Heart right ventricle (tissue), 16 donors: ENCODE measurements at places on chromosomes 7 and 10. TPM values are rescaled to one million over a fixed set of nuclear protein-coding genes. Genes with fewer than 3 reads are reported as not detected.

GRCh38 chr7:112898432-112899290 is 108.5 kb upstream of the TMEM168 start:
- H3K4me3 ChIP-seq: no peak overlapping the region
- H3K27me3 ChIP-seq: no peaks in the 10 kb centered on the region
- peaks cover 8% of the 10 kb centered on the region for H3K4me1 ChIP-seq
- H3K27ac ChIP-seq: no peak overlapping the region
- peak; percentile 35 for DNase-seq

DNA sequence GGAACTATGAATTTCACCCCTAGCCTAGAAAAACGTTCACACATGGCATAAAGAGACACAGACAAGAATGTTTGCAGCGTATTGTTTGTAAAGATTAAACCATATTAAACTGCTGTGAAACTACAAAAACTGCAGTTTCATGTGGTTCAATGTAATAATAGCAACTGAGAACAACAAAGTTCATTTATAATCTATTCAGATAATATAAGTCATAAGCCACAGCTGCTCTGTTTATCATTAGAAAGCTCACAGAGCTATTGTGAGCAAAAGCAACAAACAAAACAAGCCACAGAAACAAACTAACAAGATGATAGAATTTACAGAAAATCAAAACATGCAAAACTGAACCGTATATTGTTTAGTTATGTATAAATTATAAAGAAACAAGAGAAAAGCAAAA is 113.5 kb downstream of the AHR start:
- no peaks in the 10 kb centered on the region for H3K36me3 ChIP-seq
- no peak for DNase-seq
- no peak overlapping the region for H3K27ac ChIP-seq
- no peak overlapping the region for H3K4me3 ChIP-seq
- H3K27me3 ChIP-seq: no peaks in the 10 kb centered on the region

DNA sequence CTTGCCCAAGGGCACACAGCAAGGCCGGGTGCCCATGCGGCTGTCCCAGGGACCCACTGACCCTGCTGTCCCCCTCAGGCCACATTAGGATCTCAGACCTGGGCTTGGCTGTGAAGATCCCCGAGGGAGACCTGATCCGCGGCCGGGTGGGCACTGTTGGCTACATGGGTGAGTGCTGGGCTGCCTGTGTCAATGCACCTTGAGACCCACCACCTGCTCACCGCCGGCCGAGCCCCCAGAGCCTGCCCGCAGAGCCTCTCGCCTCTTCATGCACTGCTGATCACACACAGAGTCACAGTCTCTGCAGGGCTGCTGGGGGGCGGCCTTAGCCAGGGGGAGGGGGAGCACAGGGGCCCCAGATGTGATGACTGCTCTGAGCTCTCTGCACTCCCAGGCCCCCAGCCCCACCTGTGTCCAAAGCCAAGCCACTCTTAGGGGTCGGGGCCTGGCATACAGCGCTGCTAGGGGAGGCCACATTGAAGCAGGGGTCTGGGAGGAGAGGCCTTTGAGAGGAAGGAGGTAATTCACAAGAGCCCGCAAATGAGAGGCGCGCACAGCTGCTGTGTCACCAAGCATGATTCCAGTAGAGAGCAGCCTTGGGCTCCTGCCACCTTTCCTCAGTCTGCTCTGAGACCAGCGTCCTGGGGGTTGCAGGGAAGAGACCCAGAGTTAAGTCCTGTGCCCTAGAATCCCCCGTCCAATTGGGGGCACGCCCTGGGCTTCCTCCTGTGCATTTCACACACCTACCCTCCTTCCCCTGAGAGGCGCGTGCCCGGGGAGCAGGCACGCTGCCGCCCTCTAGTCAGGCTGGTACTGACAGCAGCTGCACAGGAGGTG is 100.4 kb downstream of the RGS10 start:
- H3K27ac ChIP-seq: peak overlapping the region; percentile 44
- H3K4me1 ChIP-seq: peaks cover 50% of the 10 kb centered on the region
- DNase-seq: no peak
- no peak overlapping the region for H3K4me3 ChIP-seq

The IRF5 gene
- total RNA-seq: 0.60 TPM

The DOCK4 gene
- 18.2 TPM for total RNA-seq

The SCIN gene
- total RNA-seq: not detected

DNA sequence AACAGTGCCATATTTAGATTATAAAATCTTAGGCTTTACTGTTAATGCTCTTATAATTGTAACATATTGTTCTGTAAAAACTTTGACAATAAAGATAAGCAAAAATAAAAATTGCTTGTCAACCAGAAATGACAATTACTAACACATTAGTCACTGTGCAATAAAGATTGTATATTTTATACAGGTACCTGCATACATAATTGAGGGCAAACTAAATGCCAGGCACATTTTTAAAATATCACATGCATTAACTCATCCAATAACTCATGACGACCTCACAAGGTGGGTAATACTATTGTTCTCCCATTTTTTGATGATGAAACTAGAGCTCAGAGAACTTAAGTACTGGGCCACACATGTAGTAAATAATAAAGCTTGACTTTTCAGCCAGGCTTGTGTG is 1020.2 kb upstream of the C7orf33 start:
- no peak overlapping the region for H3K4me3 ChIP-seq
- no peak overlapping the region for H3K27ac ChIP-seq
- H3K36me3 ChIP-seq: no peaks in the 10 kb centered on the region
- H3K4me1 ChIP-seq: no peaks in the 10 kb centered on the region
- no peak for DNase-seq

GRCh38 chr10:112217386-112218035 is 33.9 kb upstream of the GPAM start:
- H3K36me3 ChIP-seq: no peaks in the 10 kb centered on the region
- no peaks in the 10 kb centered on the region for H3K27me3 ChIP-seq
- DNase-seq: no peak
- no peaks in the 10 kb centered on the region for H3K4me1 ChIP-seq

The PITX3 gene
- total RNA-seq: 0.30 TPM
